ENCODE measurements at places on chromosomes 1 and 21. TPM values are rescaled to one million over a fixed set of nuclear protein-coding genes. Genes with fewer than 3 reads are reported as not detected.

- DNase-seq = no peak
Measured at GRCh38 chr1:51472359-51472758, 46.7 kb downstream of the EPS15 start.

PTGS2 gene
- polyA plus RNA-seq = 0.54 TPM

DNA sequence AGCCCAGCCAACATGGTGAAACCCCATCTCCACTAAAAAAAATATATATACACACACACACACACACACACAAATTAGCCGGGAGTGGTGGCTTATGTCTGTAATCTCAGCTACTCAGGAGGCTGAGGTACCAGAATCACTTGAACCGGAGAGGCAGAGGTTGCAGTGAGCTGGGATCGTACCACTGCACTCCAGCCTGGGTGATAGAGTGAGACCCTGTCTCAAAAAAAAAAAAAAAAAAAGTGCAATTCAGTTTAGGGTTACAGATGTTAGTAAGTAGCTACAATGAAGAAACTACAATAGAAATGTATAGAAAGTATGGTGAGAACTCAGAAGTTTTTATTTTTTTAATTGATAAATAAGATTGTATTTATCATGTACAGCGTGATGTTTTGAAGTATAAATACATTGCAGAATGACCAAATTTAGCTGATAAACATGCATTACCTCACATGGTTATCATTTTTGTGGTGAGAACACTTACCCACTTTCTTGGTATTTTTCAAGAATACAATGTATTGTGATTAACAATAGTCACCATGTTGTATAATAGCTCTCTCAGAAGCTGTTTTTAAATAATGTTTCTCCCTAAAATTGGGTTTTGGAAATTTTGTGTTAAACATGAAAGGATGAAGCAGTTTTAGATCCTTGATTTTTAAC is 17.9 kb downstream of the KDM1A start:
- no peak for DNase-seq

DNA sequence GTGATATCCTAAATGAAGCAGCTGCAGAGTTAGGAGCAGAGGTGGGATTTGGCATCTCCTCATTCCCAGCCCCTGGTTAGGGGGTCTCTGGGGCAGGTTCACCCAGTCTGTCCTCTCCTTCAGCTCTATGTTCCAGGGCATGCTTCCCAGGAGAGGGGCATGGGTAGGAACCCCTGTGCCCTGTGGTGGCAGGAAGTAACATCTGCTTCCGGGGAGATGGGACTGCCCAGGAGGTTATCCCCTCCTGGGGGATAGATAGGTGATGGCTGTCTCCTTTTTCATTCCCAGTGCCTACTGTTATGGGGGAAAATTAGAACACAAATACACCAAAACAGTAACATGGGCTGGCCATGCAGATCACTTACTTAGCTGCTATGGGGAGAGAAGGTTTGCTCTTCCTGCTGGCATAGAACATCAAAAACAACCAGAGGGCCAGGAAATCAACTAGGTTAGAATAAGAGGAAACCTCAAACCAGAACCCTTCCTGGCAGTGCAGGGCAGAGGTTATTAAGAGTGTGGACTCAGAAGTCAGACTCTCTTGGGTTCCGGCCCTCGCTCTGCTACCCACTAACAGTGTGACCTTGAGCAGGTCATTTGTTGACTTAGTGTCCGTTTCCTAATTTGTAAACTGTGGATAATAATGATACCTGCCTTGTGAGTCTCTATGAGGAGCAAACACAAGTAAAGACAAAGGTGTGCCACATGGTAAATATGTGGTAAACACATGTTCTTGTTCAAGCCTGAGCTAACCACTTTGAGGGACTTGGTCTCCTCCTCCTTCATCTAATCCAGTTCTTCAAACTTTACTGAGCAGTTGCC is 157.8 kb upstream of the JUN start:
- no peak for DNase-seq

GRCh38 chr1:247452447-247453039 is 5.4 kb downstream of the OR2B11 start:
- no peak for DNase-seq

C1orf52 gene
- polyA plus RNA-seq = 42.5 TPM

DNA sequence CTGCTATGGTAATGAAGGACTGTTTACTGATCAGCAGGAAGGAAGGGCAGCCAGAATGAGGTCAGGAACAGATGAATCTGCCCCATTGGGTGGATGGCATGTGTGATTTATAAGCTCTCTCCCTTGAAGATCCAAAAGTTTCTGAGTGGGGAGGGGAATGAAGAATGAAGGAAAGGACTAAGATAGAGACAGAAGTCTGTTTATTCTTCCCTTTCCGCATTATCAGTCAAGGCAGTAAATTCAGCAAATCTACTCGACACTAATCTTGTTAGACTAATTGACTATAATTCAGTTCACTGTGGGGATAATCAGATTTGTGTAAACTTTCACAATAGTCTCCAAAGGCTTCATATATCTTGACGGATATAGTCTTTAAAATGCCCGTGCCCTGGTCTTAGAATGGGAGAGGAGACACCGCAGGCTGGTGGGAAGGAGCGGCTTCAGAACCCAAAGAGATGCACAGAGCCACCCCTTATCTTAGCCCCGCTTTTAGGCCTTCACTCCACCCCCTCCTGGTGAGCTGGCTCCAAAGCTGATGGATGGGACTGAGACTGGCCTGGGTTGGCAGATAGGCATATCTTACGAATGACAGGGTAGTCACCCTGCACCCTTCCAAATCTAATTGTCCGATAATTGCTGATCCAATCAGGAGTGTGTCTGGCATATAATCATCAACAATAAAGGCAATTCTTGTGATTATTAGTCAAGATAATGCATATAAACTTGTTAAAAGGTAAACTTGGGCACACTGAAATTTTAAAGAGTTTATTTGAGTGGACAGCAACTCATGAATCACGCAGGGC is 76.0 kb upstream of the PPM1J start:
- DNase-seq = no peak

DNA sequence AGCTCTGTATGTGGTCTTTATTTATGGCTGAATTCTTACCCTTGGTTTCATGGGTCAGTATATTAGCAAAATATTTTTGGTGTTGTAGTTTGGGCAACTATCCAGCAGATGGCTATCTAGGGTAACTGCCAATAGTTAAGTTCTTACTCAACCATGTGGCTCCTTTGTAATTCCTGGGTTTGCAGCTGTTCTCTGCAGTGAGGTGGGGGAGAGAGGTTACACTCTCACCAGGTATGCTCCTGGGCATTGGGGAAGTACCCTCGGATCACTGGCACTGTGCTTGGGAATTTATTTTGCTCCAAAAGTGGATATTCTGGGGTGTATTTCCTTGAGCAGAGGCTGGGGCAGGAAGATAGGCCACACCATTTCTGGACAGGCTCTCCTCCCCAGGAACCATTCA is 436.7 kb upstream of the TMPRSS15 start:
- DNase-seq = no peak

GALNT2 gene
- polyA plus RNA-seq = 65.4 TPM

DNA sequence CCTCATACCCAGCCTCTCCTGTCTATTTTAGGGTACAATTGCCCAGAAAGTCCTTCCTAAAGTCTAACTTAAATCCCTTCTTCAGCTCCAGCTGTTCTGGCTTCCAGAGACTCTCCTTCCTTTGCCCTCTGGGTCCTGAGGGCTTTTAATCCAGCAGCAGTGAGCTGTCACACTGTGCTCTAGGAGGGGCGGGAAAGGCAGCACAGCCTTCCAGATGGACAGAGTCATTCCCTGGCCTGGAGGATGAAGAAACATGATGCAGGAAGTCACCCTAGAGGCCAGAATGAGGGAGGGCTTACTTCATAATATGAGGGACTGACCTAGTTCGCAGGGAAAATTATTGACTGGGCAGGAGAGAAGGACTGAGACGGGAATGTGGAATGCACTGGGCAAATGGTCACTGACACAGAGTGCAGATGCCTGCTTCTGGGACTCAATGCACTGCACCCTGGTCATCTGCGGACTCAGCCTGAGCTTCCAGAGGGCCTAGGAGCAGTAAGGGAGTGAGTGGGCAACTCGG is 1.3 kb downstream of the SH2D2A start:
- peak; percentile 87 for DNase-seq

All from renal pelvis (tissue), 12 donors.